ENCODE measurements at places on chromosomes 5 and 9.

DNA sequence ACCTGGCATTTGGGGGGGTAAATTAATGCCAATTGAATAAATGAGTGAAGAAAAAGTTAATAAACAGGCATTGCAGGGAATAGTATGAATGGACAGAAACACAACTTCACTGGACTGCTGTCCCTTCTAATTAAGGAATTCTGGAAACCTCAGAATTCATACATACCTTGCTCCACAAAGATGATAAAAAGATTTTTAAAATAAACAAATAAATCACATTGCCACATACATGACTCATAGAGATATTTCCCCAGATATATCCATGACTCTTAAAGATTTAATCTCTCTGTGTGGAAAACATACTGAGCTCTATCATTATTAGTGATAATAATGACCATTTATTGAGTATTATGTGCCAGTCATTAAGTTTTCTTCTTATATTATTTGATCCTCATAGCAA, 469.0 kb upstream of the MEF2C start:
- no peak for DNase-seq

DNA sequence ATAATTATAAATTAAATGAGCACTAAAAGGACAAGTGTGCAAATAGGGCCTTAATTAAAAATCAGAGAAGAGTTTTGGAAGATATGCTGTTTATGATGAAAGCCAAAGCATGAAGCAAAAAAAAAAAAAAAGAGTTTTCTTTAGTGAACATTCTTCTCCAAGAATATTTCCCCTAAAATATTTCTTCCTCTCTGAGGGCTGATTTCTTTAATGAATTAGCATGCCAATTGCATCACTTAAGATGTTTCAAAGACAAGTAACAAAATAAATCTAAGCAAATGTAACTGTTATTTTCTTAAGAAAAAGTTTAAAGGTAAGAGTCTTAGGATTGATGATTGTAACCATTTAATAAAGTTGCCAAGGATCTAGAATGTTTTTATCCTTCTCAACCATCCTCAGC, 81.6 kb upstream of the MPDZ start:
- DNase-seq: no peak

DNA sequence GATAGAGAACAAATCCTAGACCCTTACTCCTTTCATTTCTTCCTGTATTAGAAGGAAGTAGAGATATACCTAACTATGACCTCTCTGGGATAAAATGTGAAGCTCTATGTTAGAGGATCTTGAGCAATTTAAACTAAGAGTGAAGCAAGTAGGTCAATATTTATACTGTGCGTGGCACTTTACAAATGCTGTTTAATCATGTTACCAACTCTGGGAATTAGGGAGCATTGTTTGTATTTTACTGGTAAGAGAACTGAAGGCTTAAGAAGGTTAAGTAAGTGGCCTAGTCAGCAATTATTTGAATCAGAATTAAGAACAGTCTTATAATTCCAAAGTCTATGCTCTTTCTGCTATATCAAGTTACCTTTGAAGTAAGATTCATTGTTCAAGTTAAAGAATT, 12.0 kb downstream of the TNC start:
- no peak for DNase-seq

- peak; percentile 49 for DNase-seq
These were observed 19.6 kb downstream of the PPARGC1B start for GRCh38 chr5:149749481-149750365.

GRCh38 chr5:657570-657969, 35.6 kb downstream of the TPPP start:
- no peak for DNase-seq

DNA sequence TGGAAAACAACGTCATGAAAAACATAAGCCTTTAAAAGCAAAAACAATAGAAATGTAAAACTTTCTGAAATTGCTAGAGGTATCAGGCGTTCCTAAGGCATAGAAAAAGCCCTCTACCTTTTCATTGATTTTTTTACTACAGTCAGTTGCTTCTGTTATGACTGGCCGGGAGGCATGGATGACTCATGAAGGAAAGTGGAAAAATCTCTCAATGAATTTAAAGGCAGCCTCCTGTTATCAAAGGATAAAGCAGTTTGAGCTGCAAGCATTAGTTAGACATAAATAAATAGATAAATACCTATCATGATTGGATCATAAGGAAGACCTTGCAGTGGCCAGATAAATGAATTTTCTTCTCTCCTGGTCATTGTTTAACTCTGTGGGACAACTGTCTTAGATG, 281.6 kb downstream of the MAST4 start:
- no peak for DNase-seq

DNA sequence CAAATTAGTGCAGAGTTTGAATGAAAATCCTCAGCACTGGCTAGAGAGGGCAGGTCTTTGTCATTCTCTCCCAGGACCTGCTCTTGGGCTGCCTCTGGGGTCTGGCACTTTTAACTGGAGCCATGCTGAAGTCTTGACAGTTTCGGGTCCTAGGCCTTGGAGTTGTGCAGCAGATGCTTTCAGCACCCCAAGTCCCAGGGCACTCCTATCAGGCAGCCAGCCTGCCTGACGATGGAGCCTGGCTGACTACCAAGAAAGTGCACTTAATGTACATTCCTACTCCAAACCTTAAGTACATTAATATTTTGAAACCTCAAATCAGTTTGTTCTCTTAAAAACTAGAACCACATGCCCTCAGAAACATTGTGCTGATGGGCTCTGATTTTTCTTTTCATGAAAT, 69.3 kb upstream of the CXCL14 start:
- no peak for DNase-seq

DNA sequence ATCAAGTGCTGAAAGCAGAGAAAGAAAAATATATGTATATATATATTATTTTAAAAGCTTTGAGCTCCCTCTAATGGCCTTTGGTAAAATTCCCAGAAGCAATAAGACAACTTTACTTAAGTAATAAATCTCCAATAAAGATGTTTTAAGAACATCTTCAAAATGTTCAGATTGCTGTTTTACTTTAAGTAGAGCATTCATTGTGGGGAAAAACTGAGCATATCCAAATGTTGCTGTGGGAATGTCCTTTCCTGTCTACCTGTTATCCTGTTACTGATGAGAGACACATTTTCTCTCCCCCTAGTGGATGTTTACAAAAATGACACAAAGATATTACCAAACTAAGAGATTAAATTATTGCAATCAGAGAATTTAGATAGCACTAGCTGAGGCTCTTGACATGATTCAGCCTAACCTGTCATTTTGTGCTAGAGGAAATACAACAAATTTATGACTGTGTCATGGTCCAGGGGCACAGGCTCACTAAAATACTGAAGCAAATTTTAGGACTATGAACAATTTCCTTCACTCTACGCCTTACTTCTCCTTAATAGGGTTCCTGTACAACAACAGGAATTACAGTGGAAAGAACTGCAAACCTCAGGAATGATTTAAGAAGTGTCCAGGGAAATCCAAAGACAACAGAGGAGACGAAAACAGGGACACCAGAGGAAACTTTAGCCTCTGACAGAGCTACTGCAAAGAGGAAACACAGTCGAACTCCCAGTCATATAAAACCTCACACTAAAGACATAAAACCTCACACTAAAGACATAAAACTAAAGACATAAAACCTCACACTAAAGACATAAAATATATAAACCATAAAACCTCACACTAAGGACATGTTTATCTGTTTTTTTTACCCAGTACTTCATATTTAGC, 24.3 kb upstream of the PRRC1 start:
- peak; percentile 59 for DNase-seq

DNA sequence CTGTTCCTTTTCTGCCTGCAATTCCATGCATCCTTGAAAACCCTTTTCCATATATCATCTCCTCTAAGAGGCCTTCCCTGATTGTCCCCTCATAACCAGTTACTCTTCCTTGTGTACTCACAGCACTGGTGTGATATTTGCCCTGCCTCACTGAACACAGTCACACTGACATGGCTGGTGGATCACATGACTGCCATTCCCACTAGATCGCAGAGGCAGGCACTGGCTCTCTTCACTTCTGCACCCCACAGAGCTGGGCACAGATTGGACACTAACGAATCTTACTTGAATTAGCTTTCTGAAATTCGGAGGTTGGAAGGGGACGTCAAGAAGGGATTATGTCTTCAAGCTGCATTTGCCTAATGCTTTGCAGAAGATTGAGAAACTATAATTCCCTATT, 208.0 kb downstream of the PAPPA start:
- peak; percentile 6 for DNase-seq

GRCh38 chr5:81234299-81234698, 1.2 kb downstream of the CKMT2 start:
- DNase-seq: no peak

DNA sequence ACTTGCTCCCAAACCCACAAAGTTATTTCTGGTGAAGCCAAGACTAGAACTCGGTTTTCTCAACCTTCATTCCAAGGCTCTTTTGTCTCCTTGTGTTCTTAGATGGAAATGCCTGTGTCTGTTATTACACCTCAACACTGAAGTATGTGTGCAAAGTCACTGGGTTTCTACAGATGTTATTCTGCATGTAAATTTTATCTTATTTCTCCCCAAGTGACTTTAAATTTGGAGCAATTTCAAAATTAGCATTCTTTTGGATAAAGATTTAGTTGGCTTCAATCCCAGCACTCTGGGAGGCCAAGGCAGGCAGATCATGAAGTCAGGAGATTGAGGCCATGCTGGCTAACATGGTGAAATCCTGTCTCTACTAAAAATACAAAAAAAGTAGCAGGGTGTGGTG, 104.4 kb upstream of the GNA14 start:
- no peak for DNase-seq

DNA sequence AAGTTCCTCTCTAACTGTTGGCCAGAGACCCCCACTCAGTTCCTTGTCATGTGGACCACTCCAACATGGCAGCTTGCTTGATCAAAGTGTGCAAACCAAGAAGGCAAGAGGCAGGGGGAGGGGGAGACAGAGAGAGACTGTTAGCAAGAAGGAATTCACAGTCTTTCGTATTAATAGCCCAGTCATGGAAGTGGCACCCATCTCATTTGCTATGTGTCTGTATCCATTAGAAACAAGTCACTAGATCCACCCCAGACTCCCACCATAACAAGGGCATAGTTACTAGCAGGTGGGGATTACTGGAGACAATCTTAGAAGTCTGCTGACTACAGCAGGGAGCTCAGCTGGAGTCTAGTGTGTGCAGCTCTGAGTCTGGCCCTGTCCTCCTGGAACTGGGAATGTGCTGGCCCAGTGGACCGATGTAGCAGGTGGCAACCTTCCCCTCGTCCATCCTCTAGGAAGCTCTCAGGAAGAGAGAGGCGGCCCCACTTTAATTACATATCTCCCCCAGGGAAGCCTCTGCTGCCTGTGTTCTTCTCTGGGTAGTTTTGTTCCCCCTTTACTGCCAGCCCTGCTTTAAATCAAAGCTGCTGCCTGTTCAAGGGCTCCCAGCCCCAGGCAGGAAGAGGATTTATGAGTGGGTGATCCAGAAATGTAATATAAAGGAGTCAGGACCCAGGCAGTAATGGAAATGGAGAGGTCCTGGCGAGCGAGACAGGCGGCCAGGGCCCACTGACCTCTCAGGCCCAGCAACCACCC, 47.8 kb upstream of the ALDH1B1 start:
- DNase-seq: no peak

DNA sequence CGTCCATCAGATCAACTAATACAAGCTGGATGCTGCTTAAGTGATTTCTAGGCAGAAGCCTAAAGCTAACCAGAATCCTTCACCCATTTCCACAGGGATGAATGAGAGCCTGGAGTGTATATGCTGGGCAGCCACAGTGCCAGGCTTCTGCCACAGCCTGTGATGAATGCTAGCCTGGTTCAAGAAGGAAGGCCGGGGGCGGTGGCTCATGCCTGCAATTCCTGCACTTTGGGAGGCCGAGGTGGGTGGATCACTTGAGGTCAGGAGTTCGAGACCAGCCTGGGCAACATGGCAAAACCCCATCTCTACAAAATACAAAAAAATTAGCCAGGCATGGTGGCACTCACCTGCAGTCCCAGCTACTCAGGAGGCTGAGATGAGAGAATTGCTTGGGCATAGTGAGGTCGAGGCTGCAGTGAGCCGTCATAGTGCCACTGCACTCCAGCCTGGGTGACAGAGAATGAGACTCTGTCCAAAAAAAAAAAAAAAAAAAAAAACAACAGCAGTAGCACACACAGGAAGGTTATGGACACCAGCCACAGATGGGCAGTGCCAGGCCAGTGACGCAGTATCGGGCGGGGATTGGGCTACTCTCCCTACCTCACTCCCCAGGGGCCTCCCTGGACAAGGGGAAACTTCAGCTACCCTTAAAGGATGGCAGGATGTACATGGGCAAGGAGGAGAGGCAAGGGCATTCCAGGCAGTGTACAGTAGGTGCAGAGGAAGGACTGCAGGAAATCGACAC, 23.1 kb upstream of the HMCN2 start:
- DNase-seq: no peak

- DNase-seq: peak; percentile 56
These were observed 272.7 kb upstream of the PANK3 start for GRCh38 chr5:168851902-168852321.

DNA sequence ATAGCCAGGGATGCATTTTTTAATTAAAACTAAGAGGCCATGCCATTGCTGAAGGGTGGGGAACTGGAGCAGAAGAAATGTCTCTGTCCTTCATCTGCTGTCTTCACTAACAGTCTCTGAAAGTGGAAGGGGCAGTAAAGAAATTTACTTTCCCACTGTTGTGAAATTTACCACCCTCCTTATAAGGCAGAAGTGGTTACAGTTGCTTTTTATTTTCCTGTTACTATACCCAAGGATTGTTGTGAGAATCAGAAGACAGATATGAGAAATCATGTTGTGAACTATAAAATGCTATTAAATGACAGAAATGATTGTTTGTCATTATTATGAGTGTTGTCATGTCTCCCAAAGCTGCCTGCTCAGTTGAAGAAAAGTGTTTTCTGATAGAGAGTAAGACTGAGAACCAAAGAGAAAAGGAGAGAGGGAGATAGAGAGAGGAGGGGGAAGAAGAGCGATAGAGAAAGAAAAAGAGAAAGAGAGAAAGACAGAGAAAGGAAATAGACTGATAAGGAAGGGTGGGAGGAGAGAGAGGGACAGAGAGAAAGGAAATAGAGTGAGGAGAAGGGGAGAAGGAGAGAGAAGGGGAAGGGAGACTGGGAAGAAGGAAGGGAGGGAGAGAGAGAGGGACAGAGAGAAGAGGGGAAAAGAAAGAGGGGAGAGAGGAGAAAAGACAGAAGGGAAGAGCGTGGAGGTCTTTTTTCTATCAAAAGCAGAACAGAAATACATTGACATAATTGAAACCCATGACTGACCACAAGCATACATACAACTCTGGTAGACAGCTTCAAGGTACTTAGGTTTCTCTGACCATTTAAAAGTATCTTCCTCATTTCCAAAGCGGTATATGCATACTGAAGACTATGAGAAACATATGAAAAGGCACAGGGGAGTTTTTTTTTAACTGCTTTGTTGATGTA, 22.5 kb downstream of the SEC61B start:
- no peak for DNase-seq

- DNase-seq: no peak
These were observed 274.4 kb downstream of the MAN2A1 start for GRCh38 chr5:109964136-109964535.

GRCh38 chr5:180642181-180642775, 7.1 kb downstream of the FLT4 start:
- no peak for DNase-seq

- DNase-seq: no peak
These were observed 2.0 kb upstream of the CAMSAP1 start for GRCh38 chr9:135909371-135909770.

Measured in NCI-H2171 treated with DMSO at 0.1 percent for 48 hours (cell line).